NCI-H748 treated with DMSO at 0.1 percent for 48 hours (cell line): ENCODE measurements at places on chromosomes 7 and 10.

- DNase-seq: no peak
Measured at GRCh38 chr7:29859524-29860185, 53.3 kb downstream of the WIPF3 start.

DNA sequence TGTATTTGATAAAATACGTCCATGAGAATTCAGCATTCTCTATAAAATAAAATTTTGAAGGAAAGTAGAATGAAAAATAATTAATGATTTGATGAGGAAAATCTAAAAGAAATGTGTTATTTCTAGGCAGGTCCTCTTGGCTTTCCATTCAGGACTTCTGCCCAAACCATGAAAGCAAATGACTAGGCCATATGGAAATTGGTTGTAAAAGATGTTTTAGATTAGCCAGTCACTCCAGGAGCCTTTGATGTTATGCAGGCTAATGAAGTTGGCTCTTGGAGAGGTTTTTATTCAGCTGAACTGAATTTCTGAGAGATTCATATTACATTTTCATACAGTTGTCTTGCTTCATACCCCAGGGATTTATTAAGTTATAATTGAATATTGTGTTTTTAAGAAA is 452.8 kb downstream of the SDK1 start:
- no peak for DNase-seq

DNA sequence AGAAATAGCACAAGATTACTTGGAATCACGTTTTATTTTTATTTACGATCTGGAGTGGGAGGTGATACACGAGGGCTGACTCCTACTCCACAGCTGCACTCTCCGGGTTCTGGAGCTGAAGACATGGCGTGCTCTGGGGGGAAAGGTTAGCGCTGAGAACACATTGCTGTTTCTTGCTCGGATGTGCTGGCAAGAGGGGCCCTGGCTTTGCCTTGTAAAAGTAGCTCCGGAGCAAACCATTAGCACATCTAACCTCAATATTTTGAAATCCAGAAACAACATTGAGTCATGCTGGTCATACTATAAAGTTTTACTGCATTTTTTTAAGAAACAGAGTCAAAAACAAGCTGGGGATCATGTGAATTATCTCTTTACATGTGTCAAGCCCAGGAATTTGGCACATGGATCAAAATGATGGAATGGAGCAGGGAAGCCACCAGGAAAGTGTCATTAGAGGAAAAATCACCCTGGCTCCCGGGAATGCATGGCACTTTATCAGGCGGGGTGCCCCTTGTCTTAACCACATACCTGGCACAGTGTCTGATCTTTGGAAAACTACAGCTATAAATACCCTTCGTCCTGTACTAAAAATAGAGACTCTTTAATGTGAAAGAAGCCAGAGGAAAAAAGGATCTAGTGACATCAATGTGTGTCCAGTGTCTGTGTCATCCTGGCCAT is 31.6 kb upstream of the LYZL1 start:
- DNase-seq: no peak

DNA sequence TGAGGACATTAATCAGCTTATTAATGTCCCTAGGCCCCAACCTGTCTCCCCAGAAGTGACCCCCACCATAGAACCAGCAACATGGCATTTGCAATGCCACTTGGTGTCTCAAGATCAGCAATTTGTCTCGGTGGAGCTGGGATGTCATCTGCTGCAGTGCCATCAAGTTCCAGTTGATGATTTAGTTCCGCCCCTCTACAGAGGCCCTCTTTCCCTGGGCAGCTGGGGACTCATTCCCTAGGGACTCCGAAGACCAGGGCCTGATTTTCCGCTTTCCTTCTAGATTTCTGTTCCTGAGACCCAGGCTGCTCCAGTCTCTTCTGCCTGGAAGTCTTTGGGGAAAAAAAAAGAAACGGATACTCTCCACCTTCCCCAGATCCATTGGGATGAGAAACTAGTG is 122.5 kb upstream of the NANOS1 start:
- DNase-seq: no peak

DNA sequence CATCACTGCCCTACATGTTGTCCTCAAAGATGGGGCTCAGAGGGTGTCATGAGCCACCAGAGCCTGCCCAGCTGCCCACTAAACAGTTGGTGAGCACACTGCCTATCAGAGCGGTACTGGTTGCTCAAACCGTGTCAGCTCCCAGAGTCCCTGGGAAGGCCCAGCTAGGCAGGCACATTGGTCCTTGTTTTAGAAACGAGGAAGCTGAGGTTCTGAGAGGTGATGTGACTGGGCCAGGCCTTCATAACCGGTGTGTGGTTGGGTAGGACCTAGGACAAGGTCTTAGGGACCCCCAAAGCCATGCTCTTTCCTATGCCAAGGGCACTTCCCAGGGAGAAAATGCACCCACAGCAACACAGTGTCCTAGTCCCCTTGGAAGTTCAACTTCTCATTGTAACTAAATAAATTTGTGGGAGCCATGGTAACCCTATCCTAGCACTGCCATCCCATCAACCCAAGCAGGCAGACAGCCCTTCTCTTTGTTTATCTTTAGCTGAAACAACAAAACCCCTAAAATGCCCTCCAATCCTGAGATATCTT is 174.7 kb upstream of the PDE1C start:
- no peak for DNase-seq

DNA sequence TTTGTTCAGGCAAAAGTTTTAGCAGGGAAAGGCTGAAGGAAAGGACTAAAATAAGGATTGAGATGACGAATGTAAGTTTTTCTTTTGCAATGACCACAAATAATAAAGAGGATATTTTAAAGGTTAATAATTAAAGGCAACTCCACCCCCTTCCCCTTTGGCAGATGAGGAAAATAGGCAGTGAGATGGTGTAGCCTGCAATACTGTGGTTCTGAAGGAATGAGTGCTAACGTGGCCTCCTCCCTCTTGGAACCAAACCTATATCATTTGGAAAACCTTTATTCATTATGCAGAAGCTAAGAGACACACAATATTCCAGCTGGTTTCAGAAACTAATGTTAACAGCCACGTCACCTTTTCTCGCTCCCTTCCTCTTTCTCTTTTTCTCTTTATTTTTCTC is 70.9 kb upstream of the COL1A2 start:
- DNase-seq: no peak

DNA sequence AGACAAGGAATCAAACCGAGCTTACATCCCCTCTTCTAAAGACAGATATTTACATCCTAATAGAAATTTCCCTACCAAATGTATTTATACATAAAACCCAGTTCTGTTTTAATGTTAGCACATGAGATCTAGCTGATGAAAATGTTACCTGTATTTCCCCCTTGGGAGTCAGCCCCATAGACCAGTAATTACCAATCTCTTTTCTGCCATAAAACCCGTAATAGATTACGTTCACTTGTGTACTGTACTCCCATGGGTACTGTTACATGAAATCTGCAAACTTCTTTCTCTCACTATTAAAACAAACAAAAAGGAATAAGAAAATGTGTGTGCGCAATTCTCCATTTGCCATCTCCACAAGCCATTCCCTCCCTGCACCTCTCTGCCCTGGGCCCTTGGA is 450.9 kb downstream of the CALN1 start:
- DNase-seq: no peak

DNA sequence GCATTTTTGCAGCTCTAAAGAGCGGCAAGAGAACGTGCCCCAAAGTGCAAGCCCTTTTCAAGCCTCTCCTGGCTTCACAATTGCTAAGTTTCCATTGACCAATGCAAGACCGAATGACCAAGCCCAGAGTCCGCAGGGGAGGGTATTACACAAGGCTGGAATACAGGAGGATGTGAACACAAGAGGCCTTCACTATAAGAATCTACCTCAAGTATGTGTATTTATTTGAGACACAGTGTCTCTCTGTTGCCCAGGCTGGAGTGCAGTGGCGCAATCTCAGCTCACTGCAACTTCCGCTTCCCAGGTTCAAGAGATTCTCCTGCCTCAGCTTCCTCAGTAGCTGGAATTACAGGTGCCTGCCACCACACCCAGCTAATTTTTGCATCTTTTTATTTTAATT is 22.2 kb upstream of the TPST1 start:
- DNase-seq: no peak

DNA sequence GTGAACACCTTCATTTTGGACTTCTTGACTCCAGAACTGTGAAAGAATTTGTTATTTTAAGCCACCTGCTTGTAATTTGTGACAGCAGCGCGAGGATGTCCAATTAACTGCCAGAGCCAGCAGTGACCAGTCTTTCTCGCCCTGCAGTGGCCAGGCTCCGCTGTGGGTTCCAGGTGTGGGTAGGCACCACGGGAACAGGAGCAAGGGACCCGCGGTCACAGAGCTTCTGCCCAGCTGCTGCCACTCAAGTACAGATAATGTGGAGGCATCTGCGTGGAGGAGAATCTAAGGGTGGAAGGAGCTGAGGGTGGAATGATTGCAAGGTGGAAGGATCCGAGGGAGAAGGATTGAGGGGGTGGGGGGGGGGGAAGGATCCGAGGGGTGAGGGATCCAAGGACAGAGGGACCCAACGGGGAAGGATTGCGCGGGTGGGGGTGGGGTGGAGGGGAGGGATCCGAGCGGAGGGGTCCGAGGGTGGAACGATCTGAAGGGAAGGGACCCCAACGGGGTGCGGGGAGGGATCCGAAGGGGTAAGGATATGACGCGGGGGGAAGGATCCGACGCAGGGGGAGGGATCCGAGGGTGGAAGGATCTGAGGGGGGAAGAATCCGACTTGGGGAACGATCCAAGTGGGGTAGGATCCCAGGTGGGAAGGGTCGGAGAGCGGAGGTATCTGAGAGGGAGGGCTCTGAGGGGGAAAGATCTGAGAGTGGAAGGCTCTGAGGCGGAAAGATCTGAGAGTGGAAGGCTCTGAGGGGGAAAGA is 3.6 kb downstream of the CALY start:
- no peak for DNase-seq

DNA sequence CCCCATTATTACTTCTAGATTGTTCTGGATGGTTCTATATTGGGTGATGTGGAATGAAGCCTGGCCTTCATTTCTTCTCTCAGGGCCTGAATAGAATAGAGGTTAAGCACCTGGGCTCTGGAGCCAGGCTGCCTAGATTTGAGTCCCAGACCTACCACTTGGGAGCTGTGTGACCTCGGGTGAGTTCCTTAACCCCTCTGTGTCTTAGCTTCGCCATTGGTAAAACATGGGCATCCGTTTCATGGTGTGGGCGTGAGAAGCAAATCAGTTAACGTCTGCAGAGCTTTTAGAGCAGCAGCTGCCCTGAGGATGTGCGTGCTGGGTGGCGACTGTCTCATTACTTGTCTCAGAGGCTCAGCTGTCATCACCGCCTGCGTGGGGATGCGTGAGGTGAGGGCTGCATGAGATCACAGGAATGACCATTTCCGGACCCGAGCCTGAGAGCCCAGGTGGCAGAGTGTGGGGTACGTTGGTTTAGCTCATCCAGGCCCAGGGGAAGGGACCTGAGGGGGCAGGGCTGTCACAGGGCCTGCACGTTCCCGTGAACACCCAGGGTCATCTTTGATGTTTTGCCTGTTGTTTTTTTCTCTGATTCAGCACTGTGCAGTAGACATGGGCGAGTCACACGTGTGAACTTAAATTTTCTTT is 9.7 kb downstream of the AGAP3 start:
- no peak for DNase-seq

DNA sequence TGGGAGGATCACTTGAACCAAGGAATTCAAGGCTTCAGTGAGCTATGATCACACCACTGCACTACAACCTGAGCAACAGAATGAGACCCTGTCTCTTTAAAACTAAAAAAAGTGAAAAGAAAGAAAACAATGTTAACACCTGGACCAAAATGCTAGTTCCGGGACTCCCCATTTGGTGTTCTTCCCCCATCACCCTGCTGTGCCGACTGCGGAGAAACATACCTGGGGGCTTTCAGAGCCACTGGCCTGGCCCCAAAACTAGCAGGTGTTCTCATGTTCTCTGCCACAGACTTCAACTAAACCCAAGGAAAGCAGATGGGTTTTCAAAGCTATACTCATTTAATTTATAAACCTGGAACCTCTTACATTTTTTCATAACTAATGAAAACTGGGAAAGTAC is 250.9 kb downstream of the KIAA1217 start:
- no peak for DNase-seq

GRCh38 chr7:131039355-131039762 is 288.3 kb upstream of the MKLN1 start:
- no peak for DNase-seq

DNA sequence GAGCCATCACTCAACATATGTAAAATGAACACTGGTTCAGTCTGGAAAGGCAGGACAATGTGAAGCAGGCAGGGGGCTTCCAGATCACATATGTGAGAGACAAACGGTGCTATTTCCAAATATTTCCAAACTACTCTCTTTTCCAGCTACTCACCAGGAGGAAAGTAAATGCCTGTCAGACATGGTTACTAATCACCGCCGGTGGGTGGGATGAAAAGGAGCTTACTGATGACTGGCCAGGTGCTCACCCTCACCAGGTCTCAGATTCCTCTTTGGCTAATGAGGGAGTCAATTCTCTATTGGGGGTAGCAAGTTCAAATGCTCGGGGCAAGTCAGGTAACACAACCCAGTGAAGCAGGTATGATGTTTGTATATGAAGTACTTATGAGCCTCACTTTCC is 9.7 kb upstream of the MSMB start:
- DNase-seq: no peak

GRCh38 chr10:102460836-102461186 is 9.5 kb upstream of the C10orf95 start:
- DNase-seq: peak; percentile 33

DNA sequence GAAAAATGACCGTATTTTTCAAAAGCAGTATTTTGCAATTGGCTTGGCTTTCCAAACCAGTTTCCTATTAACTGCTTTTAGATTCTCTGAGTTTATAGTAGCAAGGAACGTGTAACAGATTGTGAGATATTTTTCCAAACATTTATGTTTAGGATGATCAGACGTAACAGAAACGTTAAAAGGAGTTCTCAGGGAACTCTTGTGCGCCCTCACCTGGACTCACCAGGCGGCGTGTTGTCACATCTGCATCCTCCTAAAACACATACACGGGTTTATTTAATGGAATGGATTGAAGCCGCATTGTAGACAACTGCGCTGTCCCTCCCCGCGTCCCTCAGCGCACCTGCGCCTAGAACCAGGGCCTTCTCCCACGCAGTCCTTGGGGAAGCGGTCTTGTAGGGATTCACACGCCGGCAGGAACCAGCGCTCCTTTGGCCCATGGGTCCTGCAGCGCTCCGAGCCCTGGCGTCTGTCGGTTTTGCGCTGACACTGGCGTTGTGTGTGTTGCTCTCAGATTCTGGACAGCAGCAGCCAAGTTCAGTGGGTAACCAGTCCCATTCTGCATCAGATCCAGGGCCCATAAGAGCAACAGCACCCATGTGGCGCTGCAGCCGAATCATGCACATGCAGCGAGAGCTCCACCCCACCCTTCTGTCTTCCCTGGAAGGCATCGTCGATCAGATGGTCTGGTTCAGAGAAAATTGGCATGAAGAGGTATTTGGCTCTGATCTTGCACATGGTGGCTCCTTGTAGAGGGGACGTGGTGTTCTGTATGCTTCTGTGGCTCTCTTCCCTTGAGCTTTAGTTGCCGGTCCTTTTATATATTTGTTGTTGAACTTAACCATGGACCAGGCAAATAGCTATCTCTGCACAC is 114.9 kb downstream of the TRRAP start:
- DNase-seq: no peak

- peak; percentile 6 for DNase-seq
Measured at GRCh38 chr10:110498087-110498981, 627 bp downstream of the DUSP5 start.

- peak; percentile 13 for DNase-seq
Measured at GRCh38 chr10:76086761-76087639, 655.6 kb downstream of the LRMDA start.

- no peak for DNase-seq
Measured at GRCh38 chr7:128880791-128881457, 18.3 kb downstream of the ATP6V1F start.
